ENCODE measurements at places on chromosomes 7 and 10. TPM values are rescaled to one million over a fixed set of nuclear protein-coding genes. Genes with fewer than 3 reads are reported as not detected.

Gene UTF1
- total RNA-seq, result not detected

DNA sequence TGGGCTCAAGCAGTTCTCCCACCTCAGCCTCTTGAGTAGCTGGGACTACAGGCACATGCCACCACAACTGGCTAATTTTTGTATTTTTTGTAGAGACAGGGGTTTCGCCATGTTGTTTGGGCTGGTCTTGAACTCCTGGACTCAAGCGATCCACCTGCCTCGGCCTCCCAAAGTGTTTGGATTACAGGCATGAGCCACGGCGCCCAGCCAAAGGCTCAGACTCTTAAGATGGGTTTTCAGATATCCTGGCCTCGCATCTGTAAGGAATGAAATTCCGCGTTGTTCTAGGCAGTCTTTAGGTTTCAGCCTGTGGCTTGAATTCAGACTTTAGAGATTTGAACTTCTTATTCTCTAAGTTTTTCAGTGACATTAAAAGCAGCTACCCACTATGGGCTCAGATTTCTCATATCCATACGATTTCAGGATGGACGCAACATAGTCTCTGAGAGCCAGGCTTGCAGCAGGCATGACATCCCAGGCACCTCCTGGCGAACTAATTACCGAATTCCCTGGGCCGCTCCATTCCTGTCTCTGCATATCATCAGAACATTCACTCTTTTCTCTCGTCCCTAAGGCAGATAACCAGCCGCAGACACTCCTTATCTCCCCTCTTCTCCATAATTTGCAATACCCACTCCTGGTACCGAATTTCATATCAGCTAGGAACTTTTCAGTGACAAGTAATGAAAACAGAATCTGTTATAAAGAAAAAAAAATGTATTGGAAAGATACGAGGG lies 29.7 kb downstream of the IL15RA start:
- no peak for DNase-seq

GRCh38 chr7:116674508-116675173 lies 2.6 kb downstream of the MET start:
- DNase-seq, result no peak

Gene CALCR
- not detected for total RNA-seq

DNA sequence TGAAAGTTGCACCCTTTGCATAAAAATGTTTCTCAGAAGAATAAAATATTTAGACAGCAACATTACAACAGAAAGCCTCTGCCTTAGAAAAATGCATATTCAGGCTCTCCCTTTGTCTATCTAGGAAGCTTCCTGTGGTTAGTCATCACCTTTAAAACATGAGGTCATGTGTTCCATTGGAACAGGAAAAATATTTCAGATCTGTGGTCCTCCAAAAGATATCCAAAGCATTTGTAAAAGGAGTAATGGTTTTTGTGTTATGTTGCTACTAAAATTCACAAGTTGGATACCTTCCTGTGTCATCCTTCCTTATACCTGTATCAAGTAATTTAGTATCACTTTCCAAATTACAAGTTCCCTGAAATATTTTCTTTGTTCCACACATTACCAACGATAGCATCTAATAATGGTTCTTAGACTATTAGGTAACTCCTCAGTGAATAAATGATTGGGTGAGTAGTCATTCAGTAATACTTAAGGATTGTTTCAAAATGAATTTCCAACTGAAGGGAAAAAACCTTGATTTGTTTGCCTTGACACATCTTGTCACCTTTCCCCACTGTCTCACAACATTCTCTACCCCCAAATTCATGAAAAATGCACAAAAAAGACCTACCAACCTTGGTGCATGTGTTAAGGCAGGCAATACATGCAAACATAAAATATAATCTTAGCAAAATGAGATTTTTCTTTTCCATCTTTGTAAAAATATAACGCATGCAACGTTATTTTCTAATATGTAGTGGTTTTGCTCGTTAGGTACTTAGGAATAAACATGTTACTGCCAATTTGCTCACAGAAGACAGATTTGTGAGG lies 19.7 kb upstream of the RHOBTB1 start:
- no peak for DNase-seq

- no peak for DNase-seq
These were observed 150.3 kb upstream of the FAM20C start for GRCh38 chr7:41917-42565.

GRCh38 chr10:4615042-4615441 lies 211.0 kb upstream of the AKR1E2 start:
- DNase-seq, result no peak

Gene TEX47
- total RNA-seq, result not detected

- no peak for DNase-seq
These were observed 13.0 kb downstream of the DOCK1 start for GRCh38 chr10:126917975-126918908.

DNA sequence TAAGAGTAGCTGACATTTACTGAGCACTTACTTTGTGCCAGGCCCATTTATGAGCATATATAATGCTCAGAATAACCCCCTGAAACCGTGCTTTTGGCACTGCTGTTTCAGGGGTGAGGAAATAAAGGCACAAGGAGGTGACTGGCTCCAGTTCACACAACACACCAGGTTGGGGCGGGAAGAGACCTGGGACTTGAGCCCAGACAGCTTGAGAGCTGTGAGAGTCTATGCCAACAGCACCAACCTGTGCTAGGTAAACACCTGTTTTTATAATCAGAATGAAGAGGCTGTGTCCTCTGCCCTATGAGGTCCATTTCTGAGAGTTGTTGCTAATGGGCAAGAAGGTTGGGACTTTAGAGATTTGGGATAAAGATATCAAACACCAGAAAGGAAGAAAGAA lies 8.8 kb upstream of the AZGP1 start:
- DNase-seq, result no peak

GRCh38 chr10:10996966-10997620 lies 20.6 kb upstream of the CELF2 start:
- no peak for DNase-seq

Gene POLR2J2
- 56.4 TPM for total RNA-seq

GRCh38 chr10:34667177-34667576 lies 147.9 kb downstream of the PARD3 start:
- no peak for DNase-seq

DNA sequence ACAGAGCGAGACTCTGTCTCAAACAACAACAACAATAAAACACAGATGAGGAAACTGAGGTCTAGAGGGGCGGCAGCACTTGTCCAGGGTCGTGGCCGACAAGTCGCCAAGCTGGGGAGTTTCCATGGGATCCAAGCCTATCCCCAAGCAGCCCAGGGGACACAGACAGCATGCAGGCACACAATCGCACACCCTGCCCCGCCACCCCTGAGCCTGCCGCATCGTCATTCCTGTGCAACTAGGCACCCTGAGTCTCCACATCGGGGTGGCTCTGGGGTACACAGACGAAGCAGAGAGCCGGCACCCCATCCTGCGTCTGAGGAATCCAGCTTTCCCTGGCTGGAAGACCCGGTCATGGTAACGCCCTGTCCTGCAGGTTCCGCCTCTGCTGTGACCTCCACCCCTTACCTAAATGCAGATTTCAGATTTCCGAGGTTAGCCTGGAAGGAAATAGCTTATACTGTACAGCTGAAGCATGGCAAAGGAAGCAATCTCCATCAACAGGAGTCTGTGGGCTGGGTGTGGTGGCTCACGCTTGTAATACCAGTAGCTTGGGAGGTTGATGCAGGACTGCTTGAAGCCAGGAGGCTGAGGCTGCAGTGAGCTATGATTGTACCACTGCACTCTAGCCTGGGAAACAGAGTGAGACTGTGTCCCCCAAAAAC lies 136.1 kb upstream of the TNRC18 start:
- DNase-seq, result no peak

DNA sequence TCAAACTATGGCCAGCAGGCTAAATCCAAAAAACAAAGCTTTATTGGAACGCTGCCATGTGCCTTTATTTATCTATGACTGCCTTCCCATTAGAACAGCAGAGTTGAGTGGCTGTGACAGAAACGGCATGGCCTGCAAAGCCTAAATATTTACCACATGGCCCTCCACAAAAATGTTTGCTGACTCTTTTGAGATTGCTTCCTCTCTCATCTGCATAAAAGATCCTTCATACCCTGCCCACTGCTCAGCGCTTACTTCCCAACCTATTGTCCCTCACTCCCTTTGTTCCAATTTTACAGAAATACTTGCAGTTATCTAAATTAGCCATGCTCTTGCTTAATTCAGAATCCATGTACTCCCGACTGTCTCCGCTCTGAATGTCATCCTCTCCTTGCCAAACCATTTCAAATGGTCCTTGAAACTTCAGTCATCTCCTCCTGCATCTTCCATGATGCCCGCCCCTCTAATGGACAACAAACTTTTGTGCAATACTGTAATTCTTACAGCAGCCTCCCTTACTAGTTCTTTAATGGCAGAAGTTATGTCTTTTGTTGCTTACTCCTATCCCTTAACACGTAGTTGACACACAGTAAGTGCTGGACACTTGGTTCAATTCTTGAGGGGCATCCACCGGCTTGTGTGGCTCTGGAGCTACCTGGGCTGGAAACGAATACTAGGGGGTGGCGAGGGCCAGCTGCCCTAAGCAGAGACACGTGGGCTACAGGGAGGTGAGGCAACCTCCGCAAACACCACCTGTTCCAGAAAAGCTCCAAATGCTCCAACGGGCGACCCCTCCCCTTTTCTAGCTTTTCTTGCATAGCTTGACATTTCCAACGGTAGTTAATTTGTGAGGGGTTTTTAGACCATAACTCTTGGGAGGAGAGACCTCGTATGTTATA lies 832 bp downstream of the XRCC2 start:
- DNase-seq, result no peak

DNA sequence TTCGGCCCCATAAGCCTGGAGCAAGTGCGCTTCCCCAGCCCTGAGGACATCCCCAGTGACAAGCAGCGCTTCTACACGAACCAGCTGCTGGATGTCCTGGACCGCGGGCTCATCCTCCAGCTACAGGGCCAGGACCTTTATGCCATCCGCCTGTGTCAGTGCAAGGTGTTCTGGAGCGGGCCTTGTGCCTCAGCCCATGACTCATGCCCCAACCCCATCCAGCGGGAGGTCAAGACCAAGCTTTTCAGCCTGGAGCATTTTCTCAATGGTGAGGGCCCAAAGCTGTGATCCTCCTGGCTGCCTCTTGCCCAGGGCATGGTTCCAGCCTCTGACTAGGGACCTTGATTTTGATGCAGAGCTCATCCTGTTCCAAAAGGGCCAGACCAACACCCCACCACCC lies 10.1 kb downstream of the IRF5 start:
- DNase-seq, result no peak

GRCh38 chr10:33794460-33794859 lies 460.0 kb upstream of the NRP1 start:
- no peak for DNase-seq

DNA sequence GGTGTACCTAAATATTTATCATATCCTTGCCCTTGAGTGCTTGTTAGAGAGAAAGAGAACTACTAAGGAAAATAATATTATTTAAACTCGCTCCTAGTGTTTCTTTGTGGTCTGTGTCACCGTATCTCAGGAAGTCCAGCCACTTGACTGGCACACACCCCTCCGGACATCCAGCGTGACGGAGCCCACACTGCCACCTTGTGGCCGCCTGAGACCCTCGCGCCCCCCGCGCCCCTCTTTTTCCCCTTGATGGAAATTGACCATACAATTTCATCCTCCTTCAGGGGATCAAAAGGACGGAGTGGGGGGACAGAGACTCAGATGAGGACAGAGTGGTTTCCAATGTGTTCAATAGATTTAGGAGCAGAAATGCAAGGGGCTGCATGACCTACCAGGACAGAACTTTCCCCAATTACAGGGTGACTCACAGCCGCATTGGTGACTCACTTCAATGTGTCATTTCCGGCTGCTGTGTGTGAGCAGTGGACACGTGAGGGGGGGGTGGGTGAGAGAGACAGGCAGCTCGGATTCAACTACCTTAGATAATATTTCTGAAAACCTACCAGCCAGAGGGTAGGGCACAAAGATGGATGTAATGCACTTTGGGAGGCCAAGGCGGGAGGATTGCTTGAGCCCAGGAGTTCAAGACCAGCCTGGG lies 11.4 kb downstream of the SERPINE1 start:
- peak; percentile 65 for DNase-seq

Gene DOCK4
- 0.44 TPM for total RNA-seq

Gene MYO3A
- total RNA-seq, result not detected

- DNase-seq, result no peak
These were observed 68.1 kb downstream of the TNS3 start for GRCh38 chr7:47513741-47514241.

Gene GPR146
- total RNA-seq, result 21.5 TPM

- DNase-seq, result peak; percentile 20
These were observed 5.4 kb upstream of the YWHAG start for GRCh38 chr7:76364198-76364584.

GRCh38 chr10:75994357-75995040 lies 563.1 kb downstream of the LRMDA start:
- DNase-seq, result no peak

Gene ZNF727
- total RNA-seq, result not detected

DNA sequence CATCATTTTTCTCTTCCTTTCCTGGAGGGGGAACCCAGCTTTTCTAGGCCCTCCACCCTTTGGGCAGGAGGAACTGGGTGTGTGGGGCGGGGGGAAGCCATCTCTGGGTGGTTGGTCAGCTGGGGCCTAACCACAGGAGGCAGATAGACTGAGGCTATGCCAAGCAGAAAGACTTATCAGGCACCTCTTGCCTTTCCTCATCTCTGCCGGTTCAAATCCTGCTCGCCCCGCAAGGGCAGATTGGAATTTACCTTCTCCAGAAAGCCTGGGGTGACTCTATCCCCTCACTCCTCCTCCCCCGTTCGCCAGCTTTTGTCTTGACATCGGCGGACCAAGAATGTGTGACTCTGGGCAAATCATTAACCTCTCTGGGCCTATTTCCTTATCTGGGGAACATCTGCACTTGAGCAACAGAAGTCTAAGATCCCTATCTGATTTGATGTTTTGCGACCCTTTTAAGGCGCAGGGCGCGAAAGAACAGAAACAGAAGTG lies 584 bp upstream of the GARS1 start:
- no peak for DNase-seq

GRCh38 chr7:137931823-137932222 lies 70.1 kb downstream of the CREB3L2 start:
- DNase-seq, result no peak

GRCh38 chr10:88866454-88866853 lies 13.6 kb upstream of the STAMBPL1 start:
- DNase-seq, result no peak

Gene CFAP70
- 2.6 TPM for total RNA-seq

GRCh38 chr7:91941450-91941849 lies 788 bp downstream of the AKAP9 start:
- DNase-seq, result peak; percentile 40

Gene EZH2
- total RNA-seq, result 78.6 TPM

GRCh38 chr10:52752801-52753445 lies 19.7 kb downstream of the MBL2 start:
- no peak for DNase-seq

Gene GNAT3
- not detected for total RNA-seq

GRCh38 chr10:118216571-118217170 lies 125.5 kb downstream of the FAM204A start:
- DNase-seq, result no peak

DNA sequence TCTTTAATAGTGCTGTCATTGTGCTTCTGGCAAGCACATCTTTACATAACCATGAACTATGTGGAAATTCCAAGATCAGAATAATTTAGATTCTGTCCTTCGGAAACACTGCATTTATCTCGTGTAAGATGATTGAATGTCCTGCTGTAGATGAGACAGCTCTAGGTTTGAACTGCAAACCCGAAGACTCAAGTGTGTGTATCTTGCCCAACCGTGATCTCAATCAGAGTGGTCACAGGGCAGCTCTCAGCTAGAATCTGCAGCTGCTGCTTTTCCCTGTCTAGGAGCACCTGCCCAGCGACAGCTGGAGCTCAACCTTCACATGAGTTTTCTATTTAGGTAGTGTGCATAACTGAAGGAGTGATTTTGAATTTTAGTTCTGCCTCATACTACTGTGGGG lies 17.5 kb upstream of the KIF20B start:
- no peak for DNase-seq

Gene ANKRD30A
- not detected for total RNA-seq

GRCh38 chr10:122725768-122726167 lies 26.1 kb upstream of the C10orf120 start:
- no peak for DNase-seq

Measured in CD4-positive, CD25-positive, alpha-beta regulatory T cell (primary cell).